ENCODE measurements at places on chromosomes 3 and 15. TPM values are rescaled to one million over a fixed set of nuclear protein-coding genes. Genes with fewer than 3 reads are reported as not detected.
A peak's percentile ranks its signal among the peaks of the same experiment; 100 is the strongest.

DNA sequence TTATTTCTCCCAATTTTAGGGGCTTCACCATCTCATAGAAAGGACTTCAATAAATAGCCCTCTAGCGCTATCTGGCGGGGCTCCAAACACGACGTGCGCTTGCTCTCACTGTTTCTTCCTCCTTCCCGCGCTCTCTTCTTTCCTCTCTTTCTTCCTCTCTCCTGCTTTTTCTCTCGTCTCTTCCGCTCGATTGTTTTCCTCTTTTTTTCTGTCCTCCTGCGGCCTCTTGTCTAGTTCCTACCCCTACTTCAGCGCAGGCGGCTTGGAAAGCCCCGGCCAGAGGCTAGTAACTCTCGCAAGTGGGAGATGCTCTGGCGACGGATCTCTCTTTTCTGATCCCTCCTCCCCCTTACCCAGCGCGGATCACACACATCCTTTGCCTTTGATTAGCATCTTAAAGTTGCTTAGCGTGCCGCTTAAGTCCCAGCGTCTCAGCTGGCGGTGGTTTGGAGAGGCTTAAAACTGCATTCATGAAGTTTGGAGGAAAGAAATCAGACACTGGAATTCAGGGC lies 6.2 kb upstream of the MEIS2 start:
- DNase-seq, result peak; percentile 81

GRCh38 chr3:100087198-100087597 lies 27.1 kb downstream of the FILIP1L start:
- no peak for DNase-seq

Gene DOCK3
- 2.2 TPM for polyA plus RNA-seq

- no peak for DNase-seq
Observed at GRCh38 chr15:83248151-83249029, 36.1 kb downstream of the BNC1 start.

- DNase-seq, result no peak
Observed at GRCh38 chr3:188280627-188281026, 126.7 kb downstream of the LPP start.

Gene GP9
- polyA plus RNA-seq, result 1.9 TPM

- no peak for DNase-seq
Observed at GRCh38 chr15:67127965-67128364, 62.6 kb downstream of the SMAD3 start.

DNA sequence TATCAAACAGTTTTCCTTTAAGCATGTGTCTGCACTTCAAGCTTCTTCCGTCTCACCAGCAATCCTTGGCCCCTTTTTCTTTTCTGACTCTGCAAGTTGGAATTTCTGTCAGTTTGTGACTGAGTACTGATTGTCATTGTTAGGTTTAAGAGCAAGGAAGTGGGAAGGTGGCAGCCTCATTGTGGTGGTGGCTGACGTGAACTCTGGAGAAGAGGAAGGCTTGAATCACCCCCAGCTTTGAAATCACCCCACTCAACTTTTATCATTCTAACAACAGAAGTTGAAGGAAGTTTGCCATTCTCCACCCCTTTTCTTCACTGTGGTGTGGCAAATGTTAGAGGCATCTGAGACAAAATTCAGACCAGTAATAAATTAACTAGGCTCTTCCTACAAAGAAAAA lies 231.6 kb upstream of the AGTR1 start:
- no peak for DNase-seq

Gene CCR8
- polyA plus RNA-seq, result not detected

Gene VEPH1
- 30.4 TPM for polyA plus RNA-seq

Gene ESYT3
- 18.7 TPM for polyA plus RNA-seq

DNA sequence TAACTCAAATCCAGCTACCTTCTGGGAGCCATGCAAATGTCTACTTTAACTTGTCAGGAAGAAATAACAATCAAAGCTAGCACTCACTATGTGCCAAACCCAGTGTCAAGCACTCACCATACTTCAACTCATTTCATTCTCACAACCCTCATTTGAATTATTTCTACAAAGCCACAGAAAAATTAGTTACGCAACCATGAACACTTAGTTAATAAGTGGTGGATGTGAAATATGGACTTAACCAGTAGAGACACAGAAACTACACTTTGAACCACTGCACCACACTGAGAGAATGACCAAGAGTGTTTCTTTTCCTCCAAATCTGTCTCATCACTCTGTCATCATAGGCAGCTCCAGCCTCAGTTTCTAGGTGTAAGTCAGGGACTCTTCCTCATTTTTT lies 91.0 kb upstream of the MBNL1 start:
- DNase-seq, result no peak

GRCh38 chr3:36494461-36495109 lies 114.3 kb downstream of the STAC start:
- DNase-seq, result no peak

Gene GRK7
- polyA plus RNA-seq, result 0.06 TPM

Gene CCDC13
- polyA plus RNA-seq, result 1.4 TPM

- no peak for DNase-seq
Observed at GRCh38 chr3:115975353-115975752, 352.0 kb downstream of the GAP43 start.

DNA sequence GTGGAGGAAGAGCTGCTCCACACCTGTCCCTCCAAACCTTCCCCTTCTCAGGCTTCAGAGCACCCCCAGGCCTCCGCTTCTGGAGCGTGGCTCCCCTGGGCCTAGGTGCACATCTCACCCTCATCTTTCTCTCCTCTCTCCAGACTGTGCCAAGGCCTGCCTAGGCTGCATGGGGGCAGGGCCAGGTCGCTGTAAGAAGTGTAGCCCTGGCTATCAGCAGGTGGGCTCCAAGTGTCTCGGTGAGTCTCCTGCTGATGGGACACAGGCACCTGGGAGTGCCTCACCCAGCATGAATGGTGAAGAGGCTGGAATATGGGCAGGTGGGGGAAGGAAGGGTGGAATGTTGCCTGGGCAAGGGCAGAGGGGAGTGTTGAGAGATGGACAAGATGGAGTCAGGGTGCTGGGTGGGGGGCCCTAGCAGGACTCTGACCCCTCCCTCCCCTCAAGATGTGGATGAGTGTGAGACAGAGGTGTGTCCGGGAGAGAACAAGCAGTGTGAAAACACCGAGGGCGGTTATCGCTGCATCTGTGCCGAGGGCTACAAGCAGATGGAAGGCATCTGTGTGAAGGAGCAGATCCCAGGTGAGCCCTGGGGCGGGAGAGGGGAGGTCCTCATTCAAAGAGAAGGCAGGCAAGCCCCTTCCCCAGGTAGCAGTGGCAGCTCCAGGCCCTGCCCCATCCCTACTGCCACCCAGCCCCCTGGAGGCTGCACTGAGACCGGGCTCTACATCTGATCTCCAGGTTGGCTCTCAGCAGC lies 9.1 kb downstream of the PRRT3 start:
- DNase-seq, result no peak

Gene CASR
- 0.14 TPM for polyA plus RNA-seq

Gene GOLGA6L9
- polyA plus RNA-seq, result 11.3 TPM

DNA sequence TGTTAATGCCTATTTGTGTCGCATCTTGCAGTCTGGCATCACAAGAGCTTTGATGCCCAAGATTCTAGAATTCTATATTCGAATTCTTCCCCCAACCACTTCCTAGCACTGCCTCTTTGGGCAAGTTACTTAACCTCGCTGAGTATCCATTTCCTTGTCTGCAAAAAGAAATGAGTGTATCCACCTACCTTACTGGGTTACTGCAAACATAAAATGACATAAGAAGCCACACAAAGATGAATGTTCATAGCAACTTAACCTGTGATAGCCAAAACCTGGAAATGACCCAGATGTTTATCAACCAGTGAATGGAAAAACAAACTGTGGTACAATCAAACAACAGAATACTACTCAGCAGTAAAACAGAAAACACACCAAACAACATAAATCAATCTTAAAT lies 24.9 kb downstream of the RFTN1 start:
- no peak for DNase-seq

All from left lung (tissue), 14 donors.